ENCODE measurements at places on chromosomes 3 and 15.

DNA sequence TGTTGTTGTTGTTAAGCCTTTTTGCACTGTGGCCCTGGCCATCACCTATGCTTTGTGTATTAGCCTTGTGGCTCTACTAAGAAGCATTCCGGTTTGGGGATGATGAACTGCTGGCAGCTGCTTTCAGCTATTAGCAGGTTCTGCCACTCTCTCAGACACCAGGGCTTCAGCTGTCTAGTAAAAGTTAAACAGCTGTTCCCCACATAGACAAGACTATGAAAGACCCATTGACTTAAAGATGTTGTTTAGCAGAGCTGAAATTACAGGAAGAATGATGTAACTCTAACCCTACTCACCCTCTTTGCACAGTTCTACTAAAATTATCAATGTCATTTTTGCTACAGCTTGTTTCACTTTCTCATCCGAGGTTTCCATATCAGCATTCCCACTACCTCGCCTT, 131.2 kb upstream of the CGNL1 start:
- no peak for DNase-seq

GRCh38 chr15:67296188-67296587, 41.6 kb downstream of the IQCH start:
- no peak for DNase-seq

DNA sequence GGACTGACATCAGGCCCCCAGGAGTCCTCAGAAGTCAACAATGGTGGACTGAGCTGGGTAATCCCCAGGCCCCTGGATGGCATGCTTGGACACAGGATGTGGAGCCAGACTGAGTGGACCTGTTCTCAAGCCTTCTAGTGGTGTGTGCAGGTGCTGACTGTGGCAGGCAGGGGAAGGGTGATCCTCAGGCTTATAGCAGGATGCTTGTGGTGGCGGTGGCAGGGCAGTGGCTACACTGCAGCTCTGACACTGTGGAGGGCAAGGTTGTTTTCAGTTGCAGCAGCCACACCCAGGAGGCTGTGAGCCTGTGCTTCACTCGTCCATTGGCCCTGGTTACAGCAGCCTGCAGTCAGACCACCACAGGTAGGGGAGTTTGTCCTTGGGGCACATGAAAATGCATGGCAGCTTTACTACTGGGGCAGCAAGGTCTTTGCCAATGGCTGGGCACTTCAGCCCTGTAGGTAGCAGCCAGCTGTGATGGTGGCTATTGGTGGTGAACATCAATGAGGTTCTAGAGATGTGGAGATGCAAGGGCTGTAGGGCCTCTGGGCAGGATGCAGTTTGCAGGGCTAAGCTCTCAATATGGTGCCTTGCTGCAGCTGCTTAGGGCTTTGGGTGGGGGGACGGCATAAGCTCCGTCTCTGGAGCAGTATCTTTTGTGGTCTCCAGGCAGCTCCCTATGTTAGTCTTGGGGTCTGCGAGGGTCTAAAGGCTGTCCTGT, 17.5 kb upstream of the MYO5A start:
- no peak for DNase-seq

DNA sequence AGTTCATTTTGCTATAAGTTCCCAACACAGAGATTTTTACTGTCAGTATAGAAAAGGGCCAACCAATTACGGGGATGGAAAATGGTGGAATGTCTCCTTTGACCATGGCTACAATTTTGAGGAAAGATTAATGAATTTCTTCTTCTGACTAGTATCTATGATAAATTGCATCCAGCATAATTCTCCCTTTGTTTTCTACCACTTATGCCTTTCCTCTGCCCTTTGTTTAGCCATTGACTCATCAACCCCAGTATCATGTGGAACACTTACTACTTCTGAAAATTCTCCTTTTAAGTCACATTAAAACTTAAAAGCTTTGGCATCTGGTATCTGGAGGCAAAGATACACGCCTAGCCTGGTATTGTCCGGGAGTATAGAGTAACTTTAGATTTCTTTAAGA, 92.9 kb upstream of the CADPS start:
- DNase-seq, result no peak

- DNase-seq, result peak; percentile 10
These were observed 773.5 kb downstream of the SQOR start for GRCh38 chr15:46408312-46408711.

GRCh38 chr3:127525373-127525772, 65.2 kb downstream of the TPRA1 start:
- peak; percentile 57 for DNase-seq

- DNase-seq, result peak; percentile 11
These were observed 4.0 kb downstream of the FBXL22 start for GRCh38 chr15:63601026-63601703.

GRCh38 chr15:58016581-58017175, 48.8 kb downstream of the ALDH1A2 start:
- DNase-seq, result no peak

DNA sequence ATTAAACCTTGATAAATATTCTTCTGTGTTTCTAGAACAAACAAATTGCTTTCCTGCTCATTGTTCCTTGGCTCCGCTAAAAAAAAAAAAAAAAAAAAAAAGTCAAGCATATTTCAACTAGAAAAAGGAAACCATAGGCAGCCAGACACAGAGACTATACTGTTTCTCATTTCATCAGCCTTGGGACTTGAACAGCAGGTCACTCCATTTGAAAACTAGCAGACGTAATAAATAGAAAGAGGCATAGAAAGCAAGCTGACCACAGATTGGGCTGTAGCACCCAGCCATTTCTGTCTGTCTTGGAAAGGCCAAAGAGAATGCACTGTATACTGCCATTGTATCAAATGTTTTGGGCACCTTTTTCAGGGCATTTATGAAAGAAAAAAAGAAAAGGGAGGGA, 697.1 kb downstream of the NLGN1 start:
- DNase-seq, result no peak

- no peak for DNase-seq
These were observed 3.2 kb downstream of the ULK3 start for GRCh38 chr15:74839526-74840395.

DNA sequence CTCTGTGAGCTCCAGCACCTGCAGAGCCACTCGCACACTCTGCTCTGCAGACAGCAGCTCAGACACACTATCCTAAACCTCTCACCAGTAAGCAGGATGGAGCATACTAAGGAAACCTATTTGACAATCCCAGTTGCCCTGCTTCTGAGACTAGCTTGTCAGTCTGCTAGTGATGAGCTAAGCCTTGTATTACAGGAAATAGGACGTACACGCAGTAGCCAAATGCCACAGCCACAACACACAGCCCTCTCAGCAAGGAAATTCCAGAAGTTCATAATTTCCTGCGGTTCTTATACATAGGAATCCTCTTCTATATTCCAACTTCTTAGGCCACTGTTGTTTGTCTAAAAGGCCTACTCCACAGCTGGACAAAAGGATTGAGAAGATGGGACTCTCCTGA, 74.5 kb downstream of the MYLK start:
- DNase-seq, result no peak

GRCh38 chr3:133276594-133276993, 123.3 kb upstream of the BFSP2 start:
- DNase-seq, result no peak

DNA sequence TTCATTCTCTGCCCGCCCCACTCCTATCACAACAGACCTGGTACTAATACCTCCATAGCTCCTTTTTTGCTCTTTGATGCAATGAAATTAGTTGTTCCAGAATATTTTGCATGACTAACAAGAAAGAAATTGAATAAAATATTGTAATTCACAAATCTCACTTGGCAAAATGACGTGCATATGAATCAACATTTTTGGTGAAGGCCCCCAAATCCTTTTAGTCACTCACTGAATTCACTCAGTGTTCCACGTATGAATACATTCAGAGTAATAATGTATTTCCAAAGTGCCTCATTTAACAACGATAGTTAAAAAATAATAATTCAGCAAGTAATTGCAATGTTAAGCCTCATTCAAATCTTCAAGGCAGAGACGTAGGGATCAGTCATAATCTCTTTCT, 148.6 kb upstream of the STRIT1 start:
- no peak for DNase-seq

DNA sequence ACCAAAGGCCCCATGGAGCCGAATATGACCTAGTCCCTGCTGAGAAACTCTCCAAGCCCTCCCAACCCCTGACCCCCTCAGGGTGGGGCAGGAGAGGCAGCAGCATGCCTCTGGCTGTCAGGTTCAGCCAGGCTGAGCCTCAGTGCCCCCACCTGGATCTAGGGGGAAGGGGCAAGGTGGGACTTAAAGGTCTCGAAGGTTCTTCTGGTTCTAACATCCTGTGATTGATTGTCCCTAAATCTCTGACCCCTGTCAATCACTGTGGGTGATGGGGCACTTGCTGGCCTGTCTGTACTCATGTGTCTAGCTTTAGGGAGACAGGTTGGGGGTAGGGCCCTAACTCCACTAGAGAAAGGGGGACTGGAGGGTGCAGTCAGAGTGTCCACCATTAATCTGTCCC, 13.8 kb downstream of the NBEAL2 start:
- DNase-seq, result no peak

- DNase-seq, result no peak
These were observed 1.1 kb downstream of the STAC start for GRCh38 chr3:36381311-36381956.

GRCh38 chr3:115616461-115616860, 6.8 kb upstream of the GAP43 start:
- no peak for DNase-seq

DNA sequence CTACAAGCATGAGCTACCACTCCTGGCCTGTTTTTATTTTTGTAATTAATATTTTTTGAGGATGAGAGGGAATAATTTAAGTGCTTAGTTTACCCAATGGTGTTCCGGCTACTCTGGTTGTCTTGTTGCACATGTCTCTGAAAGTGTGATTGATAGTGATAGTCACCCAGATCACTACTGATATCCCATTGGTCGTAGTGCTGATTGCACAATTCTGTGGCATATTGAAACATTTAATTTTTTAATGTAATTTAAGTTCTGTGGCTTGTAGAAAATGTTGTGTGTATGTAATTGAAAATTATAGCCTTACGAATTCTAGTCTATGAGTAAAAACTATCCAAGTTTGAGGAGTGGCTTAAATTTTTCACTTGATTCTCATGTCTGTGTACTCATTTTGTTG, 11.9 kb downstream of the ARIH2 start:
- DNase-seq, result no peak

DNA sequence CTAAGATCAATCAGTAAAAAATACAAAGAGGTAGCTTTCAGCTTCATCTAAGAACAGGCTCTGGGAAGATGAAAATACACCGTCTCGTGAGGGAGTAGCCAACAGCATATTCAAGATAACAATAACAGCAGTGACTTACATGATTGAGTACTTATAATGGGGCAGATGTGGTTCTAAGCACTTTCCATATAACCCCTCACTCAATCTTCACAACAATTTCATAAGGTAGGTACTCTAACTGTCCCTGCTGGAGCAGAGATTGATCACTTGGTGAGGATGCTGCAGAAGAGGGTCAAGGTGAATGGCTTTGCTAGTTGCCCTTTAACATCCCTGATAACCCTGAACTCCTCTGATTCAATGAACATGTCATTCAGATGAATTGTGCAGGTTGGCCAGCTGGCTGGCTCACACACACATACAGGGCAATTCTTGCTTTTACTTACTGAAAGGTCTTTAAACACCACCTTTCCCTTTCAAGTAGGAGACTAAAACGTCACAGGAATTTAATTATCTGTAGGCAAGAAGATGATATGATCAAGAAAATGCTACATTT, 984.2 kb upstream of the CFAP20DC start:
- DNase-seq, result no peak

- no peak for DNase-seq
These were observed 48.2 kb upstream of the BOC start for GRCh38 chr3:113163152-113163551.

DNA sequence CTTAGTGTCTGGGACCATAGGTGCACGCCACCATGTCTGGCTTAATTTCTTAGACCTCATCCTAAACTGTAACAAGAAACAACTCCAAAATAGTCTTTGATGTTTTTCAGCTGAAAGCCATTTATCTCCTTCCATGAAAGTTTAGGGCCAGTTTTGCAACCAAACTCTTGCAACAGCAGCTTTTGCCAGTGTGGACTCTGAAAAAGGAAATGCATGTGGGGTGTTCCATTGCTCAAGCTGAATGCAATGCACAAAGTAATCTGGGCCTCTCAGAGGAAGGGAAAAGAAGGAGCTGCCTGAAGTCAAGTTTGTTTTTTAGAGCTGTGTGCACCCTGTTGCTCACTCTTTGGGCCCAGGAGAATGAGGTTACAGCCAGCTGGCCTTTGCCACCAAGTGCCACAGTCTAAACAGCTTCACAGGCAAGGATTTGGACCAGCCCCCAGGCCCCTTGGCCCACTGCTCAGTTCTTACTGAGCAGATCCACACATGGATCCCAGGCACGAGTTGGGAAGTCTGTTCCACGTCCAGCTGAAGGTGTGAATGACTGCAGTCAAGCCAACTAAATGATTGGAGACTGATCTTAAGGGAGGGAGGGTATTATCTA, 212.3 kb upstream of the LRRFIP2 start:
- no peak for DNase-seq

GRCh38 chr3:73624017-73624820, 522 bp downstream of the PDZRN3 start:
- peak; percentile 65 for DNase-seq

DNA sequence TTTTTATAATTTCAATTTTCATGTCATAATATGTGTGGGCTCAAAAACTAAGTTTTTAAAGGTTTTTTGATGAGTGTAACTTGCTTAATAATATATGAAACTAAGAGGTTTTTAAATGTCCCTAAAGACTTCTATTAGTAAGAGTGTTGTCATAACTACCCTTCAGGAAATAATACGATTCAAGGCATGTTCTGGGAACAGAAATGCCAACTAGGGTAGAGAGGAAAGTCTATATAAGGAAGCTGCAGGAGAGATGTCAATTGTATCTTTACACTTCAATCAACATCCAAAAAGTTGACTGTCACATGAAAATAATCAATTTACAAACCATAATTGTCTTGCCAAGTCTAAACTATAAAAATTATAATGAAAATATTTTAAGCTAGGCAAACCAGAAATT, 76.3 kb downstream of the SMARCC1 start:
- no peak for DNase-seq

- DNase-seq, result no peak
These were observed 83.0 kb upstream of the NAALADL2 start for GRCh38 chr3:174776123-174776522.

- no peak for DNase-seq
These were observed 194.9 kb upstream of the KBTBD8 start for GRCh38 chr3:66803206-66803605.

DNA sequence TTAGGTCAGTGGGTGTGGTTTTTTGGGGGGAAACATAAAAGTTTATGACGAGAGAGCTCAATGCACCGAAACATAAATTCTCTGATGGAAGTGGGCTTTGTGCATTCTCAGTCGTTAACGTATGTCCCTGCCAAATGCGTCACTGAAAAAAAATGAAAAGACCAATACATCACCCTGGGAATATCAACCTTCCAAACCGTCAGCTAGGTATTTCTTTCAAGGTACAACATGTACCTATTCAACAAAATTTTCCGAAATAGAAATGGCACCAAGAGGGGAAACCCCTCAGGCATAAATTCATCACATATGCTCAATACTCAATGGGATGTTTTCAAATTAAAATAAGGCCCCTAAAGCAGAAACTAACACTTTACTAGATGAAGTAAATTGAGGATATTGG, 266.6 kb upstream of the SUCLG2 start:
- no peak for DNase-seq

- no peak for DNase-seq
These were observed 519.3 kb upstream of the CADM2 start for GRCh38 chr3:84439476-84439875.

Measured in COR-L47 (cell line).